ENCODE measurements at places on chromosomes 7 and 10.

DNA sequence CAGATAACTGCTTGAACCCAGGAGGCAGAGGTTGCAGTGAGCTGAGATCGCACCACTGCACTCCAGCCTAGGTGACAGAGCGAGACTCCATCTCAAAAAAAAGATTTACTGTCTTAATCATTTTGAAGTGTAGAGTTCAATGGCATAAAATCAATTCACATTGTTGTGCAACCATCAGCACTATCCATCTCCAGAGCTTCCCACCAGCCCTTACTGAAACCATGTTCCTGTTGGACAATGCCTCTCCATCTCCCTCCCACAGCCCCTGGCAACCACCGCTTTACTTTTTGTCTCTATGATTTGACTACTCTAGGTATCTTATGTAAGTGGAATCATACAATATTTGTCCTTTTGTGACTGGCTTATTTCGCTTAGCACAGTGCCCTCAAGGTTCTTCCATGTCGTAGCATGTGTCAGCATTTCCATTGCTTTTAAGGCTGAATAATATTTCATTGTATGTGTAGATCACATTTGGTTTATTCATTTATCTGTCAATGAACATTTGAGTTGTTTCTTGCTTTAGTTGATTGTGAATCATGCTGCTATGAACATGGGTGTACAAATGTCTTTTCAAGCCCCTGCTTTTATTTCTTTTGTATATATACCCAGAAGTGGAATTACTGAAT, 33.1 kb downstream of the NACAD start:
- H3K36me3 ChIP-seq: peaks cover 7% of the 10 kb centered on the region
- no peaks in the 10 kb centered on the region for H3K27me3 ChIP-seq
- no peak for DNase-seq
- no peak overlapping the region for H3K4me3 ChIP-seq
- H3K27ac ChIP-seq: no peak overlapping the region

- no peak overlapping the region for H3K4me3 ChIP-seq
- H3K27ac ChIP-seq: no peak overlapping the region
- peaks cover 14% of the 10 kb centered on the region for H3K4me1 ChIP-seq
- no peak for DNase-seq
These were observed 56.3 kb downstream of the CCNY start for GRCh38 chr10:35392482-35393228.

GRCh38 chr10:1194161-1194560, 138.0 kb downstream of the WDR37 start:
- no peak overlapping the region for H3K4me3 ChIP-seq
- no peaks in the 10 kb centered on the region for H3K36me3 ChIP-seq
- no peaks in the 10 kb centered on the region for H3K4me1 ChIP-seq
- H3K27me3 ChIP-seq: no peaks in the 10 kb centered on the region

DNA sequence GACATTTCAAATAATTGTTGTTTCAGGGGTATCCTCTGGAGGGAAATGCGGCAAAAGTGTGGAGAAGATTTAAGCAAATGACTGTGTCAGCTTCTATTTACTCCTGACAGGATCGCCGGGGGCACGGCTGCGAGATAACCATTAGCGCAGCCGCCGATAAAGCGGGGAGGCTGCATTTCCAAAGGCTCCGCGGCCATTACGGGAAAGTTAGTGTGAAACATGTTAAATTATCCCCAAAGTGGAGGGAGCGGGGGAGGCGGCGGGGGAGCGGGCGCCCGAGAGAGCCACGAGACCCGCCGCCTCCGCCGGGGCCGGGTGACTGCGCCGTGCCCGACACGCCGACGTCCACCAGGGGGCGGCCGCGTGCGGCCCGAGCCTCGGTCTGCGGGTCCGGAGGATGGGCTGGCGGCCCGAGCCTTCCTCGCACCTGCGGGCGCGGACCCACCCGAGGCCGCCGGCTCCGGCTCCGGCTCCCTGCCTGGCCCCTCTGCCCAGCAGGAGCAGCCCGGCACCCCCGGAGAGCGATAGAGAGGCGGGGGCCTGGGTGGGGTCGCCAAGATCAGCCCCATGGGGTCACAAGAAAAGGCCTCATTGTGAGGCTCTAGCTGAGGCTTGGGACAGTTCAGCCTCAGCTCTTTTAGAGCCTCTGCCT, 74.4 kb upstream of the PAX2 start:
- peaks cover 65% of the 10 kb centered on the region for H3K27me3 ChIP-seq
- no peaks in the 10 kb centered on the region for H3K4me1 ChIP-seq
- no peak overlapping the region for H3K27ac ChIP-seq
- no peak for DNase-seq
- no peak overlapping the region for H3K4me3 ChIP-seq
- H3K36me3 ChIP-seq: no peaks in the 10 kb centered on the region

GRCh38 chr7:19353180-19353579, 208.0 kb upstream of the FERD3L start:
- no peaks in the 10 kb centered on the region for H3K27me3 ChIP-seq
- no peaks in the 10 kb centered on the region for H3K36me3 ChIP-seq
- H3K4me1 ChIP-seq: no peaks in the 10 kb centered on the region
- no peak overlapping the region for H3K27ac ChIP-seq
